ENCODE measurements at places on chromosomes 1 and 21.

DNA sequence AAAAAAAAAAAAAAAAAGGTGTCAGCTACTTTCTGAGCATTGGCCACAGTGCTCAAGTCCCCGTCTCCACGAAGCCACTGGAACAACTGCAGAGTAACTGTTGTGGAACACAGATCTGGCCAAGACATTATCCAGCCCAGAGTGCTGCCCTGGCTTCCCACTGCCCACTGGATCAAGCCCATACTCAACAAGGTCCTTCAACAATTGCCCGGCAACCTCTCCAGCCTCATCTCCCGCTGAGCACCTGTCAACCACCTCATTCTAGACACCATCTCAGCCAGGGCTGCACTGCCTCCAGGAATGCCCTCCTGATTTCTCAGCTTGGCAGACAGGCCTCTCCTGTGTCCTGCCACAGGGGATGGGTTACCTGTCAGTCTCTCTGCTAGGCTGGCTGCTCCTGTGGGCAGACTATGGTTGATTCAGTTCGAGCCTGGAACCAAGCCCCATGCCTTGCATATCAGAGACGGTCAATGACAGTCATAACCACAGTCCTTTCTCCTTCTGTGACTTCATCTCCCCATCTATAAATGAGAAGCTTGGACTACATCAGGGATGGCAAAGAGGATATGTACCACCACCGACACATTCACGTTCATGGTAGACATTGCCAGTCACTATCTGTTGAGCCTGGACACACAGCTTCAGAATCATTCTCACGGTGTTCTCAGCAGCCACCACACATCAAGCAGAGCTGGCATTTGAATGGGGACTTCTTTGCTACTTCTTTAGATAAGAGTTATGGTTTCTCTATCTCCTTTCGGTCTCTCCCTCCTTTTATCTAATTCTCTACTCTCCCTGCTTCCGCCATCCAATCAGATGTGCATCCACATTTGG is 76.9 kb downstream of the MRPL37 start:
- DNase-seq, result no peak

- no peak for DNase-seq
Measured at GRCh38 chr1:24020025-24020424, 39.9 kb upstream of the SRSF10 start.

DNA sequence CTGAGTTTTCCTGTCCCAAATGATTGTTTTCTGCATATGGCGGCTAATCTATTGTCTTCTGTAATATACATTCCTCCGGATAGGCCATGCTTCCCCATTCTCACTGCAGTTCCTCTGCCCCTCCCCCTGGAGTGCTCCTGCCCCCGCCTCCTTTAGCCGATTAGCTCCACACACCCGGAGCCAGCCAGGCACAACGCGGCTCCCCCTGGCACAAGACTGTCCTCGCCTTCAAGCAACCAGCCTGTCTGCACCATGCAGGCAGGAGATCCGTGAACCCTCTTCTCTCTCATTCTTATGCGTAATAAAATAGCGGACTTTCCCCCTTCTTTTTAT is 18.0 kb downstream of the SERTAD4 start:
- no peak for DNase-seq

- DNase-seq, result no peak
Measured at GRCh38 chr1:201409440-201409839, 10.3 kb upstream of the LAD1 start.

DNA sequence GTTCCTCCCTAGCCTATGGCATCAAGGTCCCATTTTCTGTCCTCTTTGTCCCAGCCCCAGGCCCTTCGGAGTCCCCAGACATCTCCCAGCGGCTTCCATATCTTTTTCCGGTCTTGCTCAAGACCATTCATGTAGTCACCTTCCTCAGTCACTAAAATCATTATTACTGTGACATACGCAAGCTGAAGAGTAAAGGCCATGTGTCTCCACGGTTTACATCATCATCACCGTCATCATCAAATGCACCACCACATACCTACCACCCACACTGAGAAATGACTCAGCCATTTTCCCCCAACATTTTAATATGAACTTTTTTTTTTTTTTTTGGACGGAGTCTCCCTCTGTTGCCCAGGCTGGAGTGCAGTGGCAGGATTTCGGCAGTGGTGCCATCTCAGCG is 43.4 kb downstream of the FHAD1 start:
- DNase-seq, result peak; percentile 55

DNA sequence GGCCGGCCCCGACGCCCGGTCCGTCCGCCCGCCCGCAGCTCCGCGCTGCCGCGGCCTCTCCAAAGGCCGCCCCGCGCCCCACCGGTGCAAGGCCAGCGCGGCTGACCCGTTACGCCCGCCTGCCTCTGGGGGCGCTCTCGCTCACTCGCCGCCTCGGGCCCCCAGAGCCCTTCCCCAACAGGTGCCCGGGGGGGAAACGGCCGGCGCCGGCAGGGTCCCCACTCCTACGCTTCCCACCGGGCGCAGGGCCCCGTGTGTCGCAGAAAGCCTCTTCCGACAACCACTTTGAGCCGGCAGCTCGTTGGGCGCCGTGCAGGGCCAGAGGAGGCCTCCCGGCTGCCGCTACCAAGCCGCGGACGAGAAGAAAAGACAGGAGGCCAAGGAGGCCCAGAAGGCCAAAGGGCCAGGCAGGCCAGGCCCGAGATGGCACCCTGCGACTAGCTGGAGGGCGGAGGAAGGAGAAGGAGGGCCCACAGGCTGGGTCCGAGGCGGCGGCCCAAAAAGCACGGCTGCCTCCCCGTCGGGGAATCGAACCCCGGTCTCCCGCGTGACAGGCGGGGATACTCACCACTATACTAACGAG is 64.9 kb upstream of the FCGR2A start:
- DNase-seq, result peak; percentile 83

GRCh38 chr1:95168761-95169351 is 51.7 kb downstream of the TLCD4 start:
- DNase-seq, result no peak

- no peak for DNase-seq
Measured at GRCh38 chr1:183315991-183316758, 102.0 kb downstream of the NMNAT2 start.

DNA sequence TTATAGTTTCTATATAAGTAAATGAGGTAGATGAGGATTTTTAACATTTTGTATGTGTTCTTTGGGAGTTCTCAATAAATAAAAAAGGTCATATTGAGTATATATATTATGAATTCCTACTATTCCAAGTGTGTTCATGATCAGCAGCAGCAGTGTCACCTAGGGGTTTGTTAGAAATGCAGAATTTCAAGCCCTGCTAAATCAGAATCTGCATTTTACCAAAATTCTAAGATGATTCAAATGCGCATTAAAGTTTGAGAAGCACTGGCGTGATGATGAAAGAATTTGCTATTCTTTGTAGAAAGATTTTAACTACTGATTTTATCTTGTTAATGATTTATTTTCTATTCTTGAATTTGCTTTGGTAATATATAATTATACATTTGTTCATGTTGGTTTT is 28.7 kb downstream of the F3 start:
- DNase-seq, result no peak

DNA sequence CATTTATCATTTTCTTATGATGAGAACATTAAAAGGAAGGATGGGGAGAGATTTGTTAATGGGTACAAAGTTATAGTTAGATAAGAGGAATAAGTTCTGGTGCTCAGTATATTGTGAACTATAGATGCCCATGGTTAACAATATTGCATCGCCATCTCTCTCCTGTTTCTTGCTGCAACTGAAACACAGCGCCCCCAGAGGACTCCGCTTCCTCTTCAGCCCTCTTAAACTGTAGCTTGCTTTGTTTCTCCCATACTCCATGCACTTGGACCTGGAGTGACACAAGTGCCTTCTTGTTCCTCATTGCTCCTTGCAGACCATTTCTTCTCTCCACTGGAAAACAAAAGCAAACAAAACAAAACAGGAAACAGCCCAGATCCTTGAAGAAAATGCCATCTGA is 70.1 kb upstream of the NTPCR start:
- DNase-seq, result peak; percentile 41

DNA sequence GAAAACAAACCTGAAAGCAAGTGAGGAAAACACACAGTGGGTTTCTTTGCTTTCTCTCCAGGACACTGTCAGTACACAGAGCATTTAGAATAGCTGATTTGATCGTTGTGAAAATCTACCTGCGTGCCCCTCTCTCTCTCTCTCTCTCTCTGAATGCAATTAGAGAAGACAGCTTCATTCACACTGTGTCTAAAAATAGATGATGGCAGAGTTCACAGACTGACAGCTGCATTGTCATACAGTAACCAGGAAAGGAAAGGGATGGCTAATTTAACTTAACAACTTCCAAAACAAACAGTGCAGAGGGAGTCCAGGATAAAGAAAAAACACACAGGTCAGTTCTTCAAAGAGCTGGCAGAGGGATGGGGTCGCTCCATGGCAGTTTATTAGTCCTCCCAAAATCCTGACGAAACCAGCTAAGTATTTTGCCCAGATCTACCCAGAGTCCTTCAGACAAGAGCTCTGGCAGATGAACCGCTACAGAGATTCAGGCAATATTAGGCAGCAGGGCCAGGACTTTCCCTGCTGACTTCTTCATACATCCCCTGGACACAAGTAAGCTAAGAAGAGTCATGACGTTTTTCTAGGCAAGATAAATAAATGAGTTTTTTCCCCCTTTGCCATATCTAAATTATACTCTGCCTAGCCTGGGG is 58.9 kb downstream of the WLS start:
- no peak for DNase-seq

- no peak for DNase-seq
Measured at GRCh38 chr1:59977075-59977410, 50.5 kb upstream of the CYP2J2 start.

DNA sequence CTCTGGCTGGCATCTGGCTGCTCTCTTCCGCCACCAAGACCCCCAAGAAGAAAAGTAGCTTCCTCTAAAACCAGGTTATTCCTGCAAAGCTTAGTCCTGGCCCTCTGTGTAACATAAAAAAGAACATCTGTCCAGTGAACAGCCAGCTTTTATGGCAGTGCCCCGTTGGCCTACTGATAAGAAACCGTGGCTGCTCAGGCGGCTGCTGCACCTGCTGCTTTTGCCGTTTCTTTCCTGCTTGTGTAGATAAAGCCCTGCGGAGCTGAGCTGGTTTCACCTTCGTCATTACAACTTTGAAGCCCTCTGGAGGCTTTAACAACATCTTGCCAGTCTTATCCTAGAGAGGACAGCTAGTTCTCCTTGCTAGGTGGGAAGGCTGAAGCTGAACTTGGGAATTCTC is 20.5 kb downstream of the ELAPOR1 start:
- peak; percentile 24 for DNase-seq

DNA sequence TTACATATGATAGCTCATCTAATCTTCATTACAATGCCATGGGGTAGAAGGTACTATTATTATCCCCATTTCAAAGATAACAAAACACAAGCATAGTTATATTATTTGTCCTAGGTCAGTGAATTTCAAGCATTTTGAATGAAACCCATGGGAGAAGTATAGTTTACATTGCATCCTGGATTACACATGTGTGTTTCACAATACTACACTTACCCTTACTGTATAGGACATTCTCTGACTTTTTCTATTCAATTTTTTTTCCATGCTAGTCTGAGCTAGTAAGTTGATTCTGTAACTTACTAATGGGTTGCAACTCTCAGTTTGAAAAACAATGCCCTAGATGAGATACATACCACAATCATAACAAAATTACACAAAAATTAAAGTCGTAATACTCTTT is 8.7 kb upstream of the GPX7 start:
- no peak for DNase-seq

DNA sequence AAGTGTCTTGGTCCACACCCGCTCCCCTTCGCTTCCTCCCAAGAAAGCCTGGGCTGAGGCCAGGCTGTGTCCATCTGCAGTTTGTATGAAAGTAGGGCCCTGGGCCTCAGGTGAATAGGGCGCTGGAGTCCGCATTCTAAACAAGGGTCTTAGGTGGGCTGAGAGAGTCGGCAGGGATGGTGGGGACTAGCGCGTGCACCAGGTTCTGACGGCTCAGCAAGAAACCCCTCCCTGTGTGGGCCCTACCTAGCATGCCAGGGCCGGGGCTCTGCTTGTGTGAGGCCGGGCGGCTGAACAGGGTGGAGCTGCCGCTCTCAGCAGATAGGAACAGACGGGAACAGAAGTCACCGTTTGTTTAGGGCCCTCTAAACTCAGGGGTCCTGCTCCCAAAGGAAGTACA is 1.7 kb downstream of the ACTRT2 start:
- no peak for DNase-seq

- no peak for DNase-seq
Measured at GRCh38 chr1:241837416-241837815, 10.6 kb upstream of the EXO1 start.

DNA sequence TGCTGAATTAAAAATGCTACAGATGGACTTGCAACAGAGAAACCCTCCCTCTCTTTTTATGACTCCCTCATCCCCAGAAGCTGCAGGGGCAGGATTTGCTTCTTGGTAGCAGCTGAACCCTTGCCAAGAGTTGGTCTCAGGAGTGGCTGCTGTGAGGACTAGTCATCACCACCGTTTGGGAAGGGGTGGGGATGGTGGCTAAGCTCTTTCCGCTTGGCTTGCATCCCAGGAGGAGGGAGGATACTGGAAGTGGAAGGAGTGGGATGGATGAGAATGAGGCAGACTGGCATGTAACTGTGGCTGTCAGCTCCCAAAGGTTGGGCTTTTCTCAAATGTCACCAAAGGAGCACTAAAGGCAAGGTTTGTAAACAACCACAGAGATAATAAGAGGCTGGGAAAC is 50.8 kb upstream of the COL24A1 start:
- no peak for DNase-seq

GRCh38 chr1:83883979-83884378 is 115.0 kb downstream of the TTLL7 start:
- DNase-seq, result no peak

DNA sequence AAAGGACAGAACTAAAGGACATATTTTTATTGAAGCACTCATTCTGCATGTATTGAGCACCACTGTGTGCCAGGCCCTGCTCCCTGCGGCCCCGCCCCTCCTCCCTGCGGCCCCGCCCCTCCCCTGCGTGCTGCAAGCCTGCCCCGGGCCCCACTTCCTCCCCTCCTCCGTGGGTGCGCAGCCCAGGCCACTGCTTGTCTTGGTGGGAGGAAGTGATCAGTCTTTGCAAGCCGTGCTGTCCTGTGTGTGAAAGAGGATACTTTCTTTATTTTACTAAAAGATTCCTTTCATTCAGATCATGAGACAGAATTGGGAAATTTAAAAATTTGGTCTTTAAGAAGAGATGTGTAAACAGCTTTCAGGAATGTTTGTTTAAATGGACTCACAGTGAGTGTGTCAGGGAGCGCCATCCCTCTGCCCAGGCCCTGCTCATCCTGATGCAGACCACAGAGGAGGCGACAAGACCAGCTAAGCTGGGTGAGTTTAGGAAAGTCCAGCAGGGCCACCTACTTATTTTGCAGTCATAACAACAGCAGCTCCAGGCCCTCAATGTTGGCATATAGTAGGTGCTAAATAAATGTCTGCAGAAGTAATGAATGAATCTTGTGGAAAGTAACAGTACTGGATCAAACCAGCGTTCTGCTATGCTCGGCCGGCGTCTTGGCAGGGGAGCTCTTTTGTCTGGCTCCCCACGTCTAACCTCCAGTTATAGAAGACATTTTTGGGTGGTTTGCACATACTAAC is 88.3 kb upstream of the SELENON start:
- peak; percentile 79 for DNase-seq
